ENCODE measurements at places on chromosomes 16 and 17.

DNA sequence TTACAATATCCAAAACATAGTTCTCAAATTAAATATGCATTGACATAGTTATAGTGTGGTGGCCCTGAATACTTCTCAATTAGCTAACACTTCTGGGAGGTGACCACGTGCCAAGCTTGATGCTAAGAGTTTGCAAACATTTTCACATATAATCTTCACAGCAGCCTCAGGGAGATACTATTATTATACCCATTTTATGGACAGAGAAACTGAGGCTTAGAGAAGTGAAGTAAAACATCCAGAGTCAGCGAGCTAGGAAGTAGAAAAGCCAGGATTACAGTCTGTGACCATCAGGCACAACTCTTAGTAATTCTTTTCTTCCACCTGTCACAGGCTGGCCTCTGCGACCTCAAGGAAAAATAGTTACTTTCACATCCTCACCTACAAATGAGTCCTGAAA lies 102.2 kb upstream of the IRX6 start:
- DNase-seq: no peak

DNA sequence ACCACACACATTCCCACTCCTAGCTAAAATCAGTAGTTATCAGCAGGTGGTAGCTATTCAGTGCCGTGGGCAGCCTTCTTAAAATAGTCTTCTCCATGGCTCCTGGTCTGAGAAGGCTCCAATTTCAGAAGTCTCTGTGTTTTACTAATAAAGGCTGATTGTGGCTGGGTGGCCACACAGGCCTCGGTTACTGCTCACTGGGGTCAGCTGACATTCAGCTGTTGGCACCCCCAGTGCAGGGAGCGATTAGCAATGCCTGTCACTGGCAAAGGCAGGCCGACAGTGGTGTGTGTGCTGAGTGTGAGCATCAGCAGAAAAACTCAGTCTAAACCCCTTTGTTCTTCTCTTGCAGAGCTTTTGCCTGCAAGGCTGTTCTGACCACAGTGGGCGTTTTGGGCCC lies 16.6 kb upstream of the DBNDD1 start:
- DNase-seq: no peak

GRCh38 chr16:48347191-48347865 lies 37.9 kb downstream of the SIAH1 start:
- DNase-seq: no peak

GRCh38 chr16:22355487-22355908 lies 18.9 kb downstream of the CDR2 start:
- no peak for DNase-seq

GRCh38 chr17:77416105-77416713 lies 275.4 kb downstream of the SEC14L1 start:
- no peak for DNase-seq

GRCh38 chr17:10797476-10798328 lies 6.2 kb downstream of the TMEM238L start:
- DNase-seq: no peak

DNA sequence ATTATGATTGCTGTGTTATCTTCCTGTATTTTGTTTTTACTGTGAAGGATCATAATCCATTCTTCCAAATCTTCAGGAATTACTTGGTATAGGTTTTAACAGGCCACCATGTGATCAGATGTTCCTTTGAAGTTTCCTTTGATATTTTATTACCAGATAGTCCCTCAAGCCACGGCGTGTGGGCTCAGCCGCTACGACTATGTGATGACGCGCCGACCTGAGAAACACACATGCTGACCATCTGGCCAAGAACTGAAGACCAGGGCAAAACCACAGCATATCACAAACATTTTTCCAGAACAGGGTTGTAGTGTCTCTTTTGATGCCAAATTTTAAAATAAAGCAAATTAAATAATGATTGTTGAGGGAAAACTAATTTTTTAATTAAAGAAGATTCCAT lies 47.3 kb downstream of the ZCCHC14 start:
- DNase-seq: no peak

GRCh38 chr17:4364622-4365041 lies 1.8 kb downstream of the UBE2G1 start:
- no peak for DNase-seq

DNA sequence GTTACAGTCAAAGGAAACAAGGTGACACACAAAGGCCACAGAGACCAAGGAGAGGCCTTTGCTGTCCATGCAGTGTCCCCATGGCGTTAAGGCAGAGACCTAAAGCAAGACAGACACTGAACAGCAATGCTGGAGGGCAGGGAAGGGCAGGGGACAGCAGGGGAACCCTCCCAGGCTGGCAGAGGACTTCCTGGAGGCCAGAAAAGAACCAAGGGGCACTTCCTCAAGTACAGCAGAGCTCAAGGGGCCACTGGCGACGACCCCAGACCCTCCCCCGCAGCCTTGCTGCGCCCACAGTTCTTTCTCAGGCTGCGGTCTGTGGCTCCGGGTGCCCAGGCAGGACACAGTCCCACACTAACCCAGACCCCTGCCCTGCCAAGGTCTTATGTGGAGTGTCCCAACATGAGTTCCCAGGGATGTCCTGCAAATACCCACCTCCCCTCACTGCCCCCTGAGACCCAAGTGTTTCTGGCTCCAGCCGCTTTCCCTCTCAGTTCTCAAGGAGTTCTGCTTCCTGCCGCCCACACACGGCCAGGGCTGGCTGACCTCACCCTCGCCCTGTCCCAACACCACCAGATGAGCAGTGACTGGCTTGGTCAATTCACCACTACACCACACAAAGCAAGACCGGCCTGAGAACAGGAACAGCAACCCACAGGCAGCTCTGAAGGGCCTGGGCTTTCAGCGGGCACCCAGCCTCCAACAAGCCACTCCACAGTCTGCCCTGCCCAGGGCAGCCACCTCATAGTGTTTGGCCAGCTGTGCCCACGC lies 4.2 kb downstream of the CLCN7 start:
- peak; percentile 51 for DNase-seq

GRCh38 chr17:60135951-60136666 lies 13.7 kb upstream of the CA4 start:
- DNase-seq: no peak
